Heart left ventricle (tissue), 16 donors: ENCODE measurements at places on chromosomes 4 and X. TPM values are rescaled to one million over a fixed set of nuclear protein-coding genes. Genes with fewer than 3 reads are reported as not detected.

Gene IL9R
- total RNA-seq: not detected

DNA sequence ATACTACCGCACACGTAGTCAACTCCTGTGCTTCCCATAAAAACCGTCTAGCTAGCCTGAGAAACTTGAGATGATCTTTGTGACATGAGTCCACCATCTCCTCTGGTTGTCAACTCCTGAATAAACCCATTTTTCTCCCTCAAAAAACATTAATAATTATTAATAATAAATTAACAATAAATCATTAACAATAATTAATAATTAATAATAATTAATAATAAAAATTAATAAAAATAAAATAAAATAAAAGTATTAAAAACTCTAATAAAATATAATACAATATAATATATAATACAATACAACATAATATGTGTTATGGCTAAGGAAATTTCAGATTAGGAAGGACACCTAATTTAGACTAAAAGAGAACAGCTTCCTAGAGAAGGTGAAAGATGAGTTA, 20.7 kb upstream of the TMPRSS11E start:
- H3K27me3 ChIP-seq: no peaks in the 10 kb centered on the region
- no peak overlapping the region for H3K4me3 ChIP-seq
- no peaks in the 10 kb centered on the region for H3K36me3 ChIP-seq
- no peak for DNase-seq
- H3K27ac ChIP-seq: no peak overlapping the region

Gene ADH1C
- 2.2 TPM for total RNA-seq

DNA sequence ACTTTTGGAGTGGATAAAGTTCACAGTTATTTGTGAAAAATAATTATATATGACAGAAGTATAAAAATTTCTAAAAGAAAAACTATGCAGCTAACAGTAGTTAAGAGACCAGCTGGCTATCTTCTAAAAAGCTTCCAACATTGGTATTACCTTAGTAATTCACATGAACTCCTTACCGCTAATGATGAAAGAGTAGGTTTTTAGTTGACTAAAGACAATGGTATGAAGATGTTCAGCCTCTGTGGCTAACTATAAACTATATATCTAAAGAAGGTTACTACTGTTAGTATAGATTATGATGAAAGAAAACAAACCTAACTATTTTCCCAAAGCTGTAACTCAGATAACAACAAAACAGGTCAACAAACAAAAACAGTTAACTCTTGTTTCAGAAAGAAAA, 10.4 kb downstream of the CCNI start:
- no peak overlapping the region for H3K4me3 ChIP-seq
- no peak overlapping the region for H3K27ac ChIP-seq
- DNase-seq: no peak
- H3K36me3 ChIP-seq: peaks cover 62% of the 10 kb centered on the region
- H3K27me3 ChIP-seq: no peaks in the 10 kb centered on the region

DNA sequence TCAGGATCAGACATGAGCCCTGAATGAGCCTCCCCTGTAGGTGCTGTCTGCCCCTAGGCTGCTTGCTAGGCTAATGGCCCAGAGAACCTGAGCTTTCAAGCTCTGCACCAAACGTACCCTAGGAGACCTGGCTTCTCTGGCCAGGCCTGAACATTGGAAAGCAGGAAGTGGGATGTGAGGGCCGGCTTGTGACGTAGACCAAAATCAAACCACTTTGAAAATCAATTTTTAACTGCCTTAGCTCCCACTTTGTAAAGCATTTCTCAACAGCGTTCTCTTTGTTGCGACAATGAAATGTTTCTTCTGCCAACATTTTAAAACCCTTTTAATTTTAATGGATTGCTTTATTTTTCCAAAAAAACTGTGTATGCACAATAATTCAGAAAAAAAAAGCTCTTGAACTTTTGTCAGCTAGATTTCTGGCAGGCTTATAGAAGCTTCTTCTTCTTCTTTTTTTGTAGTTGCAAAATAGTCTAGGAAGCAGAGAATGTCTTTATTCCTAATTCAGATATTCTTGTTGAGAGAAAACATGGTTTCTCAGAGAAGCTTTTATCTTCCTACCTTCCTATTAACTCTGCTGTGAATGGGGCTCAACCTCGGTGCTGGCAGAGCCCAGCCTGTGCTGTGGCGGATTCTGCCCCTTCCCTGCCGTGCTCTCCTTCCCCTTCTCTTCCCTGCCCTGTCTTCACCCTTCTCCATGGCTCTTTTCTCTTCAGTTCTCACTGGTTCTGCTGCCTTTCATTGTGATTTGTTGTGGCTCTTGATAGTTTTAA, 145.2 kb upstream of the SFRP2 start:
- no peak overlapping the region for H3K27ac ChIP-seq
- no peaks in the 10 kb centered on the region for H3K4me1 ChIP-seq
- H3K4me3 ChIP-seq: no peak overlapping the region
- H3K36me3 ChIP-seq: no peaks in the 10 kb centered on the region
- DNase-seq: no peak
- H3K27me3 ChIP-seq: no peaks in the 10 kb centered on the region

Gene TMSB15B
- total RNA-seq: not detected

DNA sequence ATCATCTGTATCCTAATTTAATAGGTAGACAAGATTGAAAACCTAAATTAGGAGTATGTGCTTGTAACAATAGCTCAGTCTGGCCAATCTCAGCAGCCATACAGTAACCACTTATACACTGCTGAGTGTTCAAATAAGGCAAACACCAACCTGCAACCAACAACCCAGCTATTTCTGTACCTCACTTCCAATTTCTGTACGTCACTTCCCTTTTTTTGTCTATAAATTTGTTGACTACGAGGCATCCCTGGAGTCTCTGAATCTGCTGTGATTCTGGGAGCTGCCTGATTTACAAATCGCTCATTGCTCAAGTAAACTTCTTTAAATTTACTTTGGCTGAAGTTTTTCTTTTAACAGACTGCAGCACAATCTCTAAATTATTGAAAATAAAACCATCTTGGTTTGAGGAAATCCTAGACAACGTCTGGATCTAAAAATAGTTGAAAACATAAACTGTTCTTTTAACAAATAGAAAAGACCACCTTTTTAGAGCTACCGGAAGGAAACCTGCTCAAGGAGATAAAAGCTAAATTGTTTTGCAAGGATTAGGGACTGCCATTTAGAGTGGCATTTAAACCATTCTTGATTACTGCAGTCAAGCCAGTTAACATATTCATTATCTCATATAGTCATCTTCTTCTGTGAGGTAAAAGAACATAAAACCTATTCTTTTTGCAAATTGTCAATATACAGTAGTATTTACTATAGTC, 778.1 kb downstream of the SH3BGRL start:
- H3K4me3 ChIP-seq: no peak overlapping the region
- no peaks in the 10 kb centered on the region for H3K4me1 ChIP-seq
- H3K27me3 ChIP-seq: no peaks in the 10 kb centered on the region
- H3K36me3 ChIP-seq: no peaks in the 10 kb centered on the region
- no peak overlapping the region for H3K27ac ChIP-seq

Gene ARMCX4
- total RNA-seq: 1.1 TPM

DNA sequence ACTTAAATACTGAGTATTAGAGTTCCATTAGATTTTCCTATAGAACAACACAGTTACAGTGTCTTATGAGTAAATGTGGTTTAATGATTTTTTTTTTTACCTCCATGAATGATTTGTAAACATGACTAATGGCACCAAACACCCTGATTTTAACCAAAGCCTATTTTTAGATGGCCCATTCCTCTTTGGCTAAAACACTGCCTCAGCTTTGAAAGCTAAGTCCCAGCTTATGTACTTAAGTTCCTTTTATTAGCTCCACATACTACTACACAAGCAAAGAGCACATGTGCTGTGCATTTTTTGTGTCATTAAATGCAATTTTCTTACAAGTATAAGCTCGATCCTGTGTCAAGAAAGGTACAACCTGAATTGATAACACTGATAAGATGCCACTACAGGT, 575.6 kb upstream of the PITX2 start:
- no peaks in the 10 kb centered on the region for H3K27me3 ChIP-seq
- H3K27ac ChIP-seq: no peak overlapping the region
- no peaks in the 10 kb centered on the region for H3K4me1 ChIP-seq
- H3K36me3 ChIP-seq: no peaks in the 10 kb centered on the region

GRCh38 chrX:15963858-15964257, 109.2 kb upstream of the AP1S2 start:
- no peaks in the 10 kb centered on the region for H3K27me3 ChIP-seq
- no peak overlapping the region for H3K4me3 ChIP-seq
- H3K4me1 ChIP-seq: no peaks in the 10 kb centered on the region
- no peaks in the 10 kb centered on the region for H3K36me3 ChIP-seq

DNA sequence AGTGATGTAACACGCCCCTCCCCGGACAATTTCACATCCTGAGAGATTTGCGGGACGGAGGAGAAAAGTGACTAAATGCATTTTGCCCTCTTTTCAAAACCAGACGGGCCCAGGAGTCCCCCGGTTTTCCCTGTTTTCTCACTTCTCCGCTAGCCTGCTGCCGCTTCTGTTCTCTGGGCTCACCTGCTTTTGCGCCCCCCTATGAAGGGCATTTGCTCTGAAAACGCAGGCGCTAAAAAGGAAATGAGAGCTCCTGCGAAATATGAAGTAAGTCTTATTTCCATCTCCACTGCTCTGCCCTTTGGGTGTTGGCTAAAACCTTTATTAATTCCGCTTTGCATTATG, 613 bp upstream of the TMEM47 start:
- no peak for DNase-seq
- peak overlapping the region; percentile 75 for H3K4me3 ChIP-seq
- no peaks in the 10 kb centered on the region for H3K27me3 ChIP-seq
- H3K4me1 ChIP-seq: peaks cover 2% of the 10 kb centered on the region
- H3K27ac ChIP-seq: no peak overlapping the region

GRCh38 chrX:47632666-47633065, 2.9 kb upstream of the CFP start:
- H3K27ac ChIP-seq: no peak overlapping the region
- H3K36me3 ChIP-seq: peaks cover 13% of the 10 kb centered on the region
- no peak overlapping the region for H3K4me3 ChIP-seq
- no peak for DNase-seq

DNA sequence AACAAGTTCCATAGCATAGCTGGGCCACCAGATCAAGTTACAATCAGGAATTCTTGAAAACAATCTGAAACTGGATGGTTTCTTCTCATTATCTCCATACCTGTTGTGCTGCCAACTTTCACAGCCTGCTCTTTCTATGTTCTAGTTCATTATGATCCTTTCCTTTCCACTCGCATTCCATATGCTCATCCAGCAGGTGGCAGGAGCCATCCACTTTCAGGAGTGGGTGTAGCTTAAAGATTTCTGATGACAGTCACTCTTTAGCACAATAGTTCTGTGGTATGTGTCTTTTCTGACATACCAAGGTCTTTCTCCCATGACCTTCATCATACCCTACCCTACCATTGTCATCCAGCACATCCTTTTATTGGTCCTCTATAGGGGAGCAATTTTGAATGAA, 46.4 kb downstream of the PAGE2 start:
- H3K4me1 ChIP-seq: no peaks in the 10 kb centered on the region
- no peak overlapping the region for H3K4me3 ChIP-seq
- H3K27me3 ChIP-seq: no peaks in the 10 kb centered on the region
- peak; percentile 51 for DNase-seq
- H3K36me3 ChIP-seq: no peaks in the 10 kb centered on the region

Gene MSANTD1
- 0.30 TPM for total RNA-seq

Gene SLC7A11
- 0.04 TPM for total RNA-seq

Gene LNX1
- 7.1 TPM for total RNA-seq

Gene GDPD2
- not detected for total RNA-seq

GRCh38 chr4:6955261-6955911, 45.8 kb downstream of the TBC1D14 start:
- no peaks in the 10 kb centered on the region for H3K27me3 ChIP-seq
- no peaks in the 10 kb centered on the region for H3K36me3 ChIP-seq
- H3K4me3 ChIP-seq: no peak overlapping the region
- no peak for DNase-seq

Gene CASP6
- 16.4 TPM for total RNA-seq

Gene UCHL1
- 2.8 TPM for total RNA-seq

DNA sequence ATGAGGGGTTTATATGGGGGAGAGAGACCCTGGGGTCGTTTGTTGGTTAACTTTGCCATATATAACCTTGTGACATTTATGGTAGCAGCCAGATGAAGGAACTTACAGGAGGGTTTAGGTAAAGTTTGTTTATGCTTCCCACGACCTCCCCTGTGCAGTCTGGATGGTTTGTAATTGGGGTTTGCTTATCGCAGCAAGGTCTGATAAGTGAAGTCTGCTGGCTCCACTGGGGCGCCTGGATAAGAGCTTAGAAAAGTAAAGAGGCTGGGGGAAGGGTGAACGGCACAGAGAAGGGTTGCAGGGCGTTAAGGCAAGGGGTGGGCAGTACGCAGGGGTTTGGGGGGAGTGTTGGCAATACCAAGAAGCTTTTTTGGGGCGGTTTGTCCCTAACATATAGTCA, 98.7 kb downstream of the KDM6A start:
- H3K4me1 ChIP-seq: peaks cover 6% of the 10 kb centered on the region
- H3K27ac ChIP-seq: no peak overlapping the region
- H3K4me3 ChIP-seq: no peak overlapping the region

DNA sequence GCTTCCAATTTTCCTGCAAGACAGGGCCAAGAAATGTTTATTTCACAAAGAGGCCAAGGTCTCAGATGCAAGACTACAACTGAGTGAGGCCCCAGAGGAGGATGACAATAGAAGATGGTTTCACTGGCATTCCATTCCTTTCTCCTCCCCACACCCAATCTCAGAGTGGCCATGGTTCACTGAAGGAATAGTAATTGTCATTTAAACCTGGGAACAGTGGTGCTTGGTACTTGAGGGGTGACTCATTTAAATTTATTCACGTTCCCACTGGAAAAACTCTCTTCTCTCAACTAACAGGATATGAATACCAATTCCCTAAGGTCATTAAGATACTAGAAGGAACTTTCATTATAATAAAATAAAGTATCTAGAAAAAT, 35.3 kb upstream of the CXCL8 start:
- peak overlapping the region; percentile 66 for H3K27ac ChIP-seq
- H3K27me3 ChIP-seq: no peaks in the 10 kb centered on the region
- H3K4me1 ChIP-seq: peaks cover 13% of the 10 kb centered on the region
- DNase-seq: no peak
- H3K36me3 ChIP-seq: no peaks in the 10 kb centered on the region
- H3K4me3 ChIP-seq: no peak overlapping the region

- no peaks in the 10 kb centered on the region for H3K4me1 ChIP-seq
- H3K4me3 ChIP-seq: no peak overlapping the region
- H3K36me3 ChIP-seq: peaks cover 80% of the 10 kb centered on the region
- no peaks in the 10 kb centered on the region for H3K27me3 ChIP-seq
Observed at GRCh38 chr4:80017125-80017854, 55.7 kb downstream of the ANTXR2 start.

DNA sequence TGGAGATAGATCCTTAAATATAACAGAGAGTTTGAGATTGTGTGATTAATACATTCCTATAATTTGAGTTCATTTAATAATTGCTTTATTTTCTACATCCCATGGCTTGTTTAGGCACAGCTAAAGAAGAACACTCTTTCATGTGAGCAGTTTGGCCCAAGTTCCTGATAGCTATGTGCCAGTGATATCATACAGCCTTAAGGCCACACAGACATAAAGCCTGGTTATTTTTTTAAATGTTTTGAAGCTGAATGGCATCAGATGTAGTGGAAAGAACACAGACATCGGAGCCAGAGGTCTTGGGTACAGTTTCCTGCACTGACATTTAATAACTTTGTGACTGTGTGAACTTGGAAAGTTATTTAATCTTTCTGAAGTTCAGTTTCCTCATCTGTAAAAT, 7.0 kb upstream of the NDNF start:
- no peak for DNase-seq
- no peak overlapping the region for H3K27ac ChIP-seq
- H3K27me3 ChIP-seq: no peaks in the 10 kb centered on the region
- H3K36me3 ChIP-seq: no peaks in the 10 kb centered on the region

- H3K36me3 ChIP-seq: no peaks in the 10 kb centered on the region
- H3K27ac ChIP-seq: no peak overlapping the region
- no peak for DNase-seq
- no peak overlapping the region for H3K4me3 ChIP-seq
- no peaks in the 10 kb centered on the region for H3K4me1 ChIP-seq
- no peaks in the 10 kb centered on the region for H3K27me3 ChIP-seq
Observed at GRCh38 chr4:164304861-164305260, 449.1 kb upstream of the SMIM31 start.
